ENCODE measurements at places on chromosomes 5 and 9. TPM values are rescaled to one million over a fixed set of nuclear protein-coding genes. Genes with fewer than 3 reads are reported as not detected.

ZBED3 gene
- 4.2 TPM for total RNA-seq

PCDHA2 gene
- not detected for total RNA-seq

ABO gene
- not detected for total RNA-seq

IFNA2 gene
- not detected for total RNA-seq

VCAN gene
- total RNA-seq: 10.5 TPM

FBP2 gene
- not detected for total RNA-seq

PDE6A gene
- 0.25 TPM for total RNA-seq

Measured in A549 treated with ZK216348 at 1 μM for 4 hours (cell line).